AML-193 (cell line): ENCODE measurements at places on chromosomes 16 and 17.

- DNase-seq: no peak
These were observed 8.0 kb upstream of the KRT23 start for GRCh38 chr17:40945414-40945813.

DNA sequence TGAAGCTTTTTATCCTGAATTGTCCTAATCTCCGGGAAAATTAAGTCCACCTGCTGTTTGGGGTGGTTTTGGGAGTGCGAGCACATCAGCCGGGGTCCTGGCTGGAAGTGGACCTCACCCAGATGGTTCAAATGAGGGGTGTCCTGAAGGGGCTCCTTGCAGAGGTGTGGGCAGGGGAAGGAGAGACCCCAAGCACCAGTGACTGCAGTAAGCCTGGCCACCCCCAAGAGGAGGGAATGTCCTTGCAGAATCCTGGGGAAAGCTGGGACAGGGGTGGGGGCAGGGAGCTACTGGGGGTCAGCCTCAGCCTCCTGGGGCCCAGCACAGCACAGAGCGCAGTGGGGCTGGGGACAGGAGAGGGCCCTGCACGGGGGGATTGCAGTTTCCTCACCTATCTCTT is 29.4 kb downstream of the NAGPA start:
- DNase-seq: no peak

DNA sequence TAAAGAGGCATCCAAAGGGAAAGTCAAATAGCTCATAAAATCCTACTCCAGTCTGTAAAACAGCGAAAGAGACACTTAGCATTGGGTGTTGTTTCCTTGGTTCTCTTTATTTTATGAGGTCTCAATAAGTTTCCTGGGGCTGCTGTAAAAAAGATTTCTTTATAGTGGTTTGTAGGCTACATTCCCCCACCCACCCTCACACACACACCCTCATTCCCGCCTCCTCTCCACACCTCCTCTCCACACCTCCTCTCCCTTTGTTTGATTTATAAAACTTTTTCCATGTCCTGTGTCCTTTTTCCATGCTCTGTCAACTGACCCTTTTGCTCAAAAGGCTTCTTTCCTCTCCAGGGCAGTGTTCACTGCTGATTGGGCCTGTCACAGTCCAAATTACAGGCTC is 178.9 kb upstream of the SOX9 start:
- DNase-seq: no peak

DNA sequence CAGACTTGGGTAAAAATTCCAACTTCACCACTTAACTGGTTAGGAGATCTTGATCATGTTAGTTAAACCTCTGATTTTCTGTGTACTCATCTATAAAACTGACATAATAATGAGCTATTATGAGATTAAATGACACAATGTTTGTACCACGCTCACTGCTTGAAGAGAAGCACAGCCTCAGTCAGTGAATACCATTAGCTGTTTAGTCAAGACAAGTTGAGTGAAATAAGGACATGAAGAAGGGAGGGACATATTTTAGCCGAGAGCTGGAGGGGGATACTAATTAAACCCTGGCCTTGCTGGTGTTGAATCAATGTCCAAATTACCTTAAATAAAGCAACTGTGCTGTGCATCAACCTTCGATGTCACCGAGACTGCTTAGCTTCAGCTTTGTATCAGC is 105.1 kb upstream of the TOX3 start:
- no peak for DNase-seq

GRCh38 chr16:86701286-86701975 is 123.1 kb downstream of the FOXL1 start:
- DNase-seq: no peak
